ENCODE measurements at places on chromosomes 12 and 14.

DNA sequence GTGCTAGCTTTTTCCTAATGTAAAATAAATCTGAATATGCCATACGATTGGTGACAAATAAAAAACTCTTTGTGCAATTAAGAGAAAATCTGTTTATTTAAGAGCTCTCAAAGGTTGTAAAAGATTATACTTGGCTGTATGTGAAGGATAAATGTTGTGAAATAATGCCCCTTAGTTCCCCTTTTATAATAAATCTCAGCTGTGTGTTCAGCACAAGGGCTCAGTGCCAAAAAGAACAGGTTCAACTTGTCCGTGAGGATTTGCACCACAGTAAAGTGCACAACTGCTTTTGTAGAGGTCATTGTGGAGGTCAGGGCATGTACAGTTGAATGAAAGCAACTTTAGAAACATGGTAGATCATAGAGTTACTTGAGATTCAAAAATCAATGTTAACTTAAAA, 118.6 kb downstream of the TRMT5 start:
- no peak for DNase-seq

DNA sequence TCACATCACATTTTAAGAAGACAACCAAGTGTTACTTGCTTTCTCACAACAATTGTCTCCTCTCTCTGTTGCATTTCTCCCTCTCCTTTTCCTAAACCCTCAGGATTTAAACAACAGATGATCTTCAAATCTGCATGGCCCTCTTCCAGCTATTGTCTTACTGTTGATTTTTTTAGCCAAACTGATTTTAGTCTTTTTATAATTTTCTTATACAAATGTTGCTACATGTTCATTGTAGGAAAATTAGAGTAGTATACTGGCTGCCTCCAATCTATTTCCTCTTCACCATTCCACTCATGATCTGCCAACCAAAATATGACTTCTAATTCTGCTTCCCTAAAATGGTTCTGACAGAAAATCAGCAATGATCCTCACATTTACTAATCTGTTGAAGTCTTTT, 1.4 kb upstream of the KERA start:
- DNase-seq = no peak

DNA sequence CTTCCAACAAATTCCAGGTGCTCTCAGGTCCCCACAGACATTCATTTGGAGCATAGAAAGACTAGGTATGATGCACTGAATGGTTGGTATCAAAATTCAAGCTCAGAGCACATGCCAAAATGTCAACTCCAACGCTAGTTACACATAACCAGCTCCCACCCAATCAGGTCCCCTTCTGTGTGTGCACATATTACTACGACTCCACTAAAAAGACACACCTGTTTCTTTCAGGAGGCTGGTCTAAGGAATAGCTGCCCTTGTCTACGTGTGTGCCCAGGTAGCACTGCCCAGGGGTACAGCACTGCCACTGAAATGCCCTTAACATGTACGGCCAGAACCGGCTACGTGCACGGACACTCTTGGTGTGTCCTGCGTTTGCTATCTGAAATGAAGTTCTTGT, 138.1 kb downstream of the KCNK10 start:
- no peak for DNase-seq

GRCh38 chr12:53967421-53967925, 5.5 kb upstream of the HOXC11 start:
- no peak for DNase-seq

DNA sequence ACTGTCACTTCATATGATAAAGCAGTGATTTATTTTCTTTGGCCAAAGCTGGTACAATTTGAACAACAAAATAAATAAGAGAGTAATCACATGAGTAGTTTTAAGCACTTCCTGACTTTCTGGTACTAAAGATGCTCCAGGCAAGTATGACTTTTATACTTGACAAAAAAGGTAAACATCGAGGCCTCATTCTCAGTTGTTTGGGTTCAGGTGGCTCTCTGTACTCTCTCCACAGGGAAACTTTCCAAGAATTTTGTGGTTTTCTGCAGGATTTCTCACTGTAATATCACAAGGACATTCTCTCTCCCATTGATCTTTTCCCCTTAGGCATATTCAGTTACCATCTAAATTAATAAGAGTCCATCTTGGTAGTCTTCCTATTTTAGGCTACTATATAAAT, 26.6 kb upstream of the KCNC2 start:
- DNase-seq = no peak

GRCh38 chr14:54818201-54819133, 84.2 kb downstream of the GCH1 start:
- DNase-seq = no peak

DNA sequence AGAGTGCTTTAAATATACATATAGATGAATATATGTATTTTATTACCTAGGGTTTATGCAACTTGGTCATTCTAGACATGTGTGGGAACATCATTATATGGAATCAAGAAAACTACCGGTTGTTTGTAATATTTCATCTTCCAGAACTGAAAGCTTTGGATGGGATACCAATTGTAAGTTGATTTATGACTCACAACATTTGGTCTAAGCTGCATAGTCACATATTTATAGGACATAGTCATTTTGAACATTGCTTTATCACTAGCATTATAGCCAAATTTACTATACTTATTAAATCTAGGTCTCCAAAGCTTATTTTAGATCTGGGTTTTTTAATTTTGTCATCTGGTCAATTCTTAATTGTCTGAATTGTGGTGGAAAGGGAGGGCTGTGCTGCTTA, 83.7 kb upstream of the PCNX4 start:
- no peak for DNase-seq

- DNase-seq = no peak
Observed at GRCh38 chr14:82604819-82605218, 1071.2 kb upstream of the SEL1L start.

GRCh38 chr12:118237908-118238307, 102.0 kb downstream of the PEBP1 start:
- no peak for DNase-seq

- DNase-seq = no peak
Observed at GRCh38 chr12:88615490-88615889, 35.2 kb upstream of the KITLG start.

DNA sequence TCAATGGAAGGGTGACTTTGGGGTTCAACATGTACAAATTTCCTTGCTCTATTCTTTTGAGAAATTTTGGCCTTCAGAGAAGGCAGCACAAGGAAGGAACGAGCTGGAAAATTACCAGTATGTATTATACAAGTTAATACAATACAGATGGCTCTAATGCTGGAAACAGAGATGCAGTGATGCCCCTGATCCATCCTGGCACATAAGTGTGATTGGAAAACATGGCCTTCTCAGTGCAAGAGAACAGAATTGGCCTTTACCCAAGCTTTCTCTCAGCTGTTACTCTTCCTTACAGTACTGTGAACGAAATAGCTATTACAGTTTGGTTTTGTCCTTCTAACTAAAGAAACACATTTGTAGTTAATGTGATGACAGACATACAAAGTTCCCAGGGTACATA, 102.5 kb upstream of the GPHB5 start:
- no peak for DNase-seq

GRCh38 chr14:78075033-78075432, 95.1 kb upstream of the NRXN3 start:
- DNase-seq = no peak

- DNase-seq = no peak
Observed at GRCh38 chr14:63981569-63981968, 128.8 kb downstream of the SYNE2 start.

GRCh38 chr14:94545131-94545841, 16.0 kb upstream of the SERPINA4 start:
- no peak for DNase-seq

GRCh38 chr12:26728205-26729050, 104.6 kb downstream of the ITPR2 start:
- DNase-seq = no peak

DNA sequence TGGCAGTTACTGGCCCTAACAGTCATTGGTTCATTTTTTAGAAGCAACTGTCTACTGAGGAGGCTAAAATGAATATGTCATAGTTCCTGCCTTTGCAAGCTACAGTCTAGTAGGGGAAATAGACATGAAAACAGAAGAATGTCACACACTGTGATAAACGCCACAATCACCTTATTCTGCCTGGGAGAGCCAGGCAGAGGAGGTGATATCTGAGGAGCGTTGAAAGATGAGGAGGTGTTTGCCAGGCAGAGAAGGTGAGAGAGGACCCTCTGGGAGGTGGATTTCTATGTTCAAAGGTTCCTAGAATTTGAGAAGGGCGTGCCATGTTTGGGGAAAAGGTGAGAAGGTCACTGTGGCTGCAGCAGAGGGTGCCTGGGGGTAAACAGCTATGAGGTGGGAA, 185.7 kb downstream of the PAX9 start:
- DNase-seq = no peak

DNA sequence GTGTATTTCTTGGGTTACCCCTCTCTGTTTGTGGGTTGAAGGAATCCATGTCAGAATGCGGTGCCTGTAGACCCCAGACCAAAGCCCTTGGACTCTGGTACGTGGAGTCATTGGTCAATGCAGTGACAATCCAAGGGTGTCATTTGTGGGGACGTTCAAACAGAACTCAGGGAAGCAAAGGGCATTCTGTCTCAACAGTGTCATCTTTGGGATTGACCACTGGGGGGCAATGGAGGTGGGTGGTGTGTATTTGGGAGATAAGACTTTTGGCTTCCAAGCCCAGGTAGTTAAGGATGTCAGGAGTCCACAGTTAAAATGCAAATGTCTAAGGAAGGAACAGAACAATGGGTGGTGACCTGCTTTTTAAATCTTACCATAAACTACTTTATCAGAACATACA, 54.6 kb upstream of the CCDC175 start:
- no peak for DNase-seq

DNA sequence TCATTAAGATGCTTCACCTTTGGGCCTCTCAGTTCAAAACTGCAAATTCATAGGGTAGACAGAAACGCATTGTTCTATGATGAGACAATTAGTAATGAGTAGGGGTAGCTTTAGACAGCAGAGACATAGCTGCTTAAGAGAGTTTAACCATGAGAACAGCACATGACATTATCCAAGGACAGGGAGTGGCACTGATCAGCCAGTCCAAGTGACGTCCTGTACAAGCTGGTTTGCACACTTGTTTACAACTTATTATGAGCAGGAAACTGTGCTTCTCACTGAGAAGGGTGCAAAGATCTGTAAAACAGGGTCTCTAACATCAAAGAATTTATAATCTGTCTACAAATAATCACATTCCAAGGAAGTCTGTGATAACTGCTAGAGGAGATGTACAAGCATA, 11.2 kb upstream of the SRSF5 start:
- no peak for DNase-seq

DNA sequence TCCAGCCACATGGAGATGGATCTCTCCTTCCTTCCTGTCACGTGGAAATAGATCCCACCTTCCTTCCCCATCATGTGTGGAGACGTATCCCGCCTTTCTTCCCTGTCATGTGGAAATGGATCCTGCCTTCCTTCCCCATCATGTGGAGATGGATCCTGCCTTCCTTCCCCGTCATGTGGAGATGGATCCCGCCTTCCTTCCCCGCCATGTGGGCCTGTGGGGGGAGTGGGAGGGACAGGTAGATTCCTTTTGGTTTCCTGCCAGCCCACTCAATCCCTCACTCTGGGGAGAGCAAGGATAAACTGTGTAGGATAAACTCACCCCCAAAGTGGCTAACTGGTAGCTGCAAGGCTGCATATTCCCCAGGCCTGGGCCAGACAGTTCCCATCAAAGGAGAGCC, 31.7 kb upstream of the TDRD9 start:
- no peak for DNase-seq

- no peak for DNase-seq
Observed at GRCh38 chr12:89551747-89552146, 25.9 kb upstream of the POC1B start.

DNA sequence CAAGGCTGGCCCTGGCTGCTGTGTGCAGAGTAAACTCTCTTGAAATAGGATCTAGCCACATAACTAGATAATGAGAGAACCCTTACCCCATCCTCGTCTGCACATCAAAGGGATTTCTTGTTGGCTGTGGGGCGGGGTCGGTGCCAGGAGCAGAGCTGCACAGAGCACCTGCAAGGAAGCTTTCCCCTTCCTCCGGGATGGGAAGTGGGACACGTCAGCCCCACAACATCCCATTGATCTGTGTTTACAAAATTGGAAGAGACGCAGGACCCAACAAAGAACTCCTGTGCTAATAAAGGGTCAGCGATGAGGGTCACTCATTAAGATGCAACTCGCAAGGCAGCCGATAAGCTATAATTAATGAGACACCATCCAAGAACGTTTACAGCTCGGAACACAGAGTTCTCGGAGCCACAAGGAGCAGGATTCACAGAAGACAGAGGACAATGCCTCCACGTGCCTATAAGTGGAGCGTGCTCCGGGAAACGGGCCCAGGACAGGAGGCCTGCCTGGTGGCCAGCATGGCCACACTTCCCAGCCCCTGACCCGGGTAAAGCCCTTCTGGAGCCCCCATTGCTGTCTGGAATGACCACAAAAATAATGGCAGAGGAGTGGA, 171.5 kb downstream of the SLC15A4 start:
- DNase-seq = no peak

GRCh38 chr12:18313306-18313705, 52.0 kb downstream of the PIK3C2G start:
- DNase-seq = no peak

DNA sequence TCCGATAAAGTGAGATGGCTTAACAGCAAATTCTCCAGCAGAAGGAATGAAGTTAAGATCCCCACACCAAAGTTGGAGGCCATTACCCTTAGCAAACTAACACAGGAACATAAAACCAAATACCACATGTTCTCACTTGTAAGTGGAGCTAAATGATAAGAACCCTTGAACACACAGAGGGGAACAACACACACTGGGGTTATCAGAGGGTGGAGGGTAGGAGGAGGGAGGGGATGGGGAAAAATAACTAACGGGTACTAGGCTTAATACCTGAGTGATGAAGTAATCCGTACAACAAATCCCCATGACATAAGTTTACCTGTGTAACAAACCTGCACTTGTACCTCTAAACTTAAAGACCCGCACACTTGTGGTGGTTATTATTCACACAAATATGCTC, 240.4 kb upstream of the NAV3 start:
- DNase-seq = no peak

Data from activated CD8-positive, alpha-beta memory T cell treated with anti-CD3 and anti-CD28 coated beads for 4 hours (primary cell).